Hepatic stellate cell (primary cell): ENCODE measurements at places on chromosomes 3 and 15.

DNA sequence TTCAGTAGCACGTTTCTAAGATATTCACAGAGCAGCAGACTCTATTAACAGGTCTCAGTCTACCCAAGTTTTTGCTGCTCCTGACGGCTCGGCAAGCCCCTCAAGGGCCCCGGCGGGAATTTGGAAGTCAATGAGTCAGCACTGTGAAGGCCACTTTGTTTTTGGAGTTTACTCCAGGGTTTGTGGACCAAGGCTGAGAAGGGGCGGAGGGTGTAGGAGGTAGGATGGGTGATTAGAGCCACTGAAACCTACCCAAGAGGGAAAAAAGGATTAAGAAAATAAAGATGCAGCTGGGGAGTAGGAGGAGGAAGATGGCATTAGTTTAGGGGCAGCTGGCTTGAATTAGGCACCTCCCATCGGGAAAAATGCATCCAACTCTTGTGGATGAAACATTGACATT, 87.6 kb downstream of the BDH1 start:
- DNase-seq, result no peak

DNA sequence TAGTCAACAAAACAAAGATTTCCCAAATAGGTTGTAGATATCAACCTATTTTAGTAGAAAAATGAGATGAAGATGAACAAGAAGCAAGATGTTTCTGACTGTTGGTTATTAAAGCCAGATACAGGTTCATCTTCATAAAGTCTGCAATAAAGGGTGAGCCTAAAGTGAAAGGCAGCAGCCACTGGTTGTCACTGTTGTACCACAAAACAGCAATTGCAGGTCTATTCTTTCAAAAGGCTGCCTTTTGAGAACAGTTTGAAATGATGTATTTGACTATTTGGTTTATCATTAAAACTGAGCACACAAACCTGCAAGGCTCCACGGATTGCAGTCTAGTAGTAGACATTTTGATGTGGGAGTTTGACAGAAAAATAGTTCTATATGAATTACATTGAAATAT, 543.4 kb downstream of the GBE1 start:
- DNase-seq, result no peak

GRCh38 chr3:14959359-14959943, 12.1 kb downstream of the NR2C2 start:
- DNase-seq, result no peak

DNA sequence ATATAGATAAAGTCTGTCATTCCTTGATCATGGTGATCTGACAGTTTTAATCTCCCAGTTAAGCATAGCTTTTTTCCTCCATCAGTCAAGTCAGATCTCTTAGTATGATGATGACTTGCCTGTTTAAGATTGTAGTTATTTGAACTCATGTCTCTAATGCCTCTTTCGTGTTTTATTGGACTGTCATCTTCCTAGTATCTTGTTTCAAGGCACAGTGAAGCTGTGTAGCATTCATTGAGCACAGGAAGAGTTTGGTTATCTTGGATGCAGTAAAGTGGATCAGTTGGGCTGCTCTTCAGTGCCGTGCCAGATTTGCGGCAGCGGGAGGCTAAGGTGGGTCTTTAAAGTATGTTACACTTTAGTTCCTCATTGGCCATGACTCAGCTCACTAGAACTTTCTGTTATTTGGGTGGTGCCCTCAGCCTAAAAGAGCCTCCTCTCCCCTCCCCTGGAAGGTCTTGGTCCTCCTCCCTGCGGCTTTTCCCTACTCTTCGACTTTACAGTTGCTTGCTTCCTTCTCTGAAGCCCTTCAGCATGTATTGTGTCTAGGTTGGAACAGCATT, 45.7 kb upstream of the SKOR1 start:
- no peak for DNase-seq

DNA sequence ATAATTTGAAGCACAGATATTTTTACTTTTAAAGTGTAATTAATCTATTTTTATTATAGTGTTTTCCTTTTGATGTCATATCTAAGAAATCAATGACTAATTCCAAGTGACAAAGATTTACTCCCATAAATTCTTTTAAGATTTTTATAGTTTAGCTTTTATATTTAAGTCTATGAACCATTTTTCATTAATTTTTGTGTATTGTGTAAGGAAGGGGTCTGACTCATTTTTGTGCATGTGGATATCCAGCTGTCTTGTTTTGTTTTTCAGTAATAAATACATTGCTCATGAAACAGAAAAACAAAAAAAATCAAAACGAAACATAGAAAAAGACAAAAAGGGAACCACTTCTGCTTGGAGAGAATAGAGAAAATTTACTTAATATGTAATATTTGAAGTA, 145.1 kb downstream of the EPHA6 start:
- DNase-seq, result no peak

DNA sequence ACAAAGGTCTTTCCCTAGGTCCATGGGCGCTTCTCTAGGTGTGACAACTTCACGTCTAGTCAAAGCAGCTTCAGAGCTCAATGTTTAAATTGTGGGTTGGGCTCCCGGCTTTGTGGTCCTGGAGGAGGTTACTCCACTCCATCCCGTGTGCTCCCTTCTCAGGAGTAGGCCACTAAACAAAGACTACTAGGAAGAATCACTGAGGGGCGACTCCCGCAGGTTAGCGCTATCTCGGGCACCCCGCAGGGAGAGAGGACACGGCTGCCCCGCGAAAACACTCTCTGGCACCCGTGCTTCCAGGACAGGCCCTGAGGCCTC, 500 bp downstream of the PARP6 start:
- peak; percentile 47 for DNase-seq

DNA sequence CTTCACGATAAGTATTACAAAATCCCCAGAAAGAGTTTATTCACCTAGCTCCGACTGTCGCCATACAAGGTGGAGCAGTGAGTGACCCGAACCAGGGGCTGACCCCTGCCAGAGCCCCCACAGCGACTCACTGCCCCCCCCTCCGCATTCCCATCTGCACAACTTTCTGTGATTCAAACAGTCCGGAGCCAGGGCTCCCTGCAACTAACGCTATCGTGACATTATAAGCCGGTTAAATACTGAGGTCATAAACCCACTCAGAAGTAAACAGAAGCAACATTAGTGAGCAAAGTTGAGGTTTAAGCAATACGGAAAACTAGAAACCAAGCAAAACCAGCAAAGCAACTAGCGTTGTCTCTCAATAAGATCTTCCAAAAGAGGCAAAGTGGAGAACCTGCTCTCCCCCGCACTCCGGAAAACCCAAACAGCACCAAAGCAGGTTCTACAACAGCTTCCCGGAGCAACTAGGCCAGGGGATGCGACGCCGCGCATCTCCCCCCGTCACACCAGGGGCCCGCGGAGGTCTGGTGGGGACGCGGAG, 642 bp downstream of the SCAP start:
- DNase-seq, result peak; percentile 24

GRCh38 chr3:112403103-112403502, 70.1 kb downstream of the CD200 start:
- no peak for DNase-seq

- no peak for DNase-seq
These were observed 554.1 kb downstream of the GOLGA6L6 start for GRCh38 chr15:19987389-19988048.

GRCh38 chr15:59594493-59594942, 17.1 kb upstream of the GCNT3 start:
- peak; percentile 17 for DNase-seq

DNA sequence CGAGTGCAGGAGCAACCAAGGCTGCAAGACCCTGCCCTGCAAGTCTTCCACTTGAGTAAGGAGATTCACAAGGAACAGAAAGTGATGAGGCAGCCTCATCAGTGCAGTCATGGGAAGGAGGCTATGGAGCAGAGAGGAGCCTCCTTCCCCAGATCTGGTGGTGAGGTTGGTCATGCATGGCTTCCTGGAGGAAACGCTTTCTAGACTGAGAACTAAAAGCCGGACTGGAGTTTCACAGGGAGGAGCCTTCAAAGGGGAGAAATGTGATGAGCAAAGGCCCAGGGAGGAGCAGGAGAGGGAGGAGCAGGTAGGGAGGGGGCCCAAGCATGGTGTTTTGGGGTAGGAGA, 139.9 kb downstream of the SRGAP3 start:
- DNase-seq, result no peak
